CD4-positive, alpha-beta memory T cell (primary cell): ENCODE measurements at places on chromosomes 6 and 20.
A peak's percentile ranks its signal among the peaks of the same experiment; 100 is the strongest.

- DNase-seq, result no peak
These were observed 5.6 kb downstream of the RPP21 start for GRCh38 chr6:30350524-30350923.

DNA sequence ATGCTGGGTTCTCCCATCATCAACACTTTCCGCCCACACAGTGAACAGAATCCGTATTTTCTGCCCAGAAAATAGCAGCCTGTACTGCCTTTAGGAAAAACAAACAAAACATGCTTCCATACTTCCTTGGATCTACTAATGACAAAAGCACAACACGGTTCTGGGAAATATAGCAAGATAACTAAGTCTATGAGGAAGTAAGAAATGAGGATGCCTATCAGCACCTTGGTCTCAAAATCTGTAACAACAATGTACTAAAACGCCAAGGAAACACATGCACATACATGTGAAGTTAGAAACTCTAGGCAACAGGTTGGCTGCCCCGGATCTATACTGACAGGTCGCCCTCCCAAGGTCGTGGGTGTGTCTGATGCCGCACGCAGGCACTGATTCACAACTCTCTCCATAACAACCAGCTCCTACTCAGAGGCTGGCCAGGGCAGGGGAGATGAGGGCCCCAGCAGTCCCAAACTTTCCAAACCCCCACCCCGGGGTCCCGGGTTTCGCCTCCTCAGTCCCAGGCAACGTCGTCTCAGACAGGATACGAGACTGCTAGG is 710 bp downstream of the BTBD9 start:
- peak; percentile 86 for DNase-seq

GRCh38 chr6:35589904-35590303 is 77.2 kb upstream of the TULP1 start:
- DNase-seq, result no peak

DNA sequence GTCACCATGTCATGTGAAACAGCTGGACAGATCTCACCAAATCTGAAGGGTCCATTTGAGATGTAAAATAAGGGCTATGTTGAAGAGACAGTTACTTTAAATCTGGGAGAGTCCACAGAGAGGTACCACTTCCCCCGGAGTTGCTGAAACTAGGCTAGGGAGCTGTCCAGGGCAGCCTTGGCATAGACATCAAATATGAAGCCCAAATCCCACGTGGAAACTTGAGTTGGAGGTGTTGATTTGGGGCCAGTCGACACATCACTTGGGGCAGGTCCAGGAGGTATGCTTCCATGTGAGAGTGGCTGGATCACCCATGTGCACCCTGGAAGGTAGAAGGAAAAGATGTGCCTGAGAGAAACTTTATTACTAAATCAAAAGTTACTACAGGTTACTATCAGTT is 12.0 kb upstream of the SERPINB9 start:
- DNase-seq, result no peak

- no peak for DNase-seq
These were observed 67.0 kb downstream of the TMEM200A start for GRCh38 chr6:130432838-130433237.

DNA sequence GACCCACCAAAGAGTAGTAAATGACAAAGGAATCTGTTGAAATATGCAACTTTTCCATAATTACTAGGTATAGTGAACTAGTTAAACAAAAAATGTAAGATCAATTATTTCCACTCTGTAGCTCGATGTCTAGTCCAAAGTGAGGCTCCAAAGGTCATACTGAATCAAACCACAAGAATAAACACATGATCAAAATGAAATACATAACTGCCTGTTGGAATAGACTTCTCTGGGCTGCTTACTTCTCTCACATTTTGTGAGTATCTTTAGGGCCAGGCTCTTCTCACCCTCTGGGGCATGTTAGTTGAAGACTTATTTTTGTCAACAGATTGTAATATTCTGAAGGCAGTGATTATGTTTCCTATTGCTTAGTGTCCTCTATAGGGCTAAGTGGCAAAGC is 103.7 kb upstream of the TMEM170B start:
- no peak for DNase-seq

DNA sequence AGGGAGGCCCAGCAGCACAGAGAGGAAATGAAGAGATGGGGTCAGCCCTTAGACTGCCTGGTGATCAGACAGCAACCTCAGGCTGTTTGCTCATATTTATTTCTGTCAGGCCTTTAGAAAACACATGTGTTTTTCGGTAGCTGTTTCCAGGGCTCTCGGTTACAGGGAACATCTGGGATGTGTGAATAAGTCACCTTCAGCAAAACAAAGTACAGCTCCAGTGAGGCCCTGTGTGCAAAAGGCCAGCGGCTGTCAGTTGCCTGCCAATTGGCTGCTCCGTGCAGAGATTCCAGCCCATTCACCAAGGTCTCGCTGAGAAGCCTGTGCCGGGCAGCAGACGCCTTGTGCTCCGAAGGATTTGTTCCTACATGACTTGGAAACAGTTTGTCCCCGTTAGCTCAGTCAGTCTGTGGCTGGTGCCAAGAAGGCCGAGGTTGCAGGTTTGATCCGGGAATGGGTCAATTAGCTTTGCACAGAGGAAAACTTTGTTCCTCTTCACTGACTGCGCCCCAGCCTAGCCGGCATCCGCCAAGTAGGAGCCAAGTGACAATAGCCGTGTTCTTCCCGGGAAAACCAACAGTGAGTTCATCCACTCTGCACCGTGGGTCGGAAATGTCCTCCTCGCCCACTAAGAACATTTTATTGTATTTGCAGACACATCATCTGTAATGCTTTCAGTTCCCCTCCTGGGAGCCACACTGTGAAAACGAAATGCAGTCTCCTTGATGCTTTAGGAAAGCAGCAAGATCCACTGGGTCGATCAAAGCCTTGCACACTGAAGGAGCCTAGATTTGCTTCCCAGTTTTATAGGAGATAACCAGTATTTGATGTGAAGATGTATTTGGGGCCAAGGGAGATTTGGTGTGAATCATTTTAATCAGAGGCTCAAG is 315.4 kb upstream of the CDYL start:
- DNase-seq, result no peak

GRCh38 chr6:26554447-26554696 is 16.2 kb downstream of the HMGN4 start:
- no peak for DNase-seq

DNA sequence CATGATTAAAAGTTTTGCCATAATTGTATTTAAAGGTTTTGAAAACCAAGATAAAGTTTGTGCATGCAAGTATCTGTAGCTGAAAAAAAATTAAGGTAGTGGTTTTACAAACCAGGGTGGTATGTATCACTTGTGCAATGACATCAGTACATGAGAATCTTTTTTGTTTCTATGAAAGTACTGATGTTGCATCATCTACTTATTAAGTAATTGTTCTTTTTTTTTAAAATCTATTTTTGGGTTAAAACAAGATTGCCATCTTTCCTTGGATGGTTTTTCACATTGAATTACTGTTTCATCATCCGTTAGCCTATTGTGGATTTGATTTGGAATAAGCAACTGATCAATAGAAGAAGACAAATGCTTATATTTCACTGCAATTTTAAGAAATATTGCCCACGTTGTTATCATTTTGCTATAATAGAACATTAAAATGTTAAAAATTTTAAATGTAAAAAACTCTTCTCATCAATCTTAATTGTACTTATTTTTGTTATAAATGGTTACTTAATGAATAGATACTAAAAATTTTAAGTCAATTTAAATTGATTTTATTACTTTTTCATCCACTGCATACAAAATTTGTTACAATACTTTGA is 39.8 kb upstream of the TAGAP start:
- no peak for DNase-seq

DNA sequence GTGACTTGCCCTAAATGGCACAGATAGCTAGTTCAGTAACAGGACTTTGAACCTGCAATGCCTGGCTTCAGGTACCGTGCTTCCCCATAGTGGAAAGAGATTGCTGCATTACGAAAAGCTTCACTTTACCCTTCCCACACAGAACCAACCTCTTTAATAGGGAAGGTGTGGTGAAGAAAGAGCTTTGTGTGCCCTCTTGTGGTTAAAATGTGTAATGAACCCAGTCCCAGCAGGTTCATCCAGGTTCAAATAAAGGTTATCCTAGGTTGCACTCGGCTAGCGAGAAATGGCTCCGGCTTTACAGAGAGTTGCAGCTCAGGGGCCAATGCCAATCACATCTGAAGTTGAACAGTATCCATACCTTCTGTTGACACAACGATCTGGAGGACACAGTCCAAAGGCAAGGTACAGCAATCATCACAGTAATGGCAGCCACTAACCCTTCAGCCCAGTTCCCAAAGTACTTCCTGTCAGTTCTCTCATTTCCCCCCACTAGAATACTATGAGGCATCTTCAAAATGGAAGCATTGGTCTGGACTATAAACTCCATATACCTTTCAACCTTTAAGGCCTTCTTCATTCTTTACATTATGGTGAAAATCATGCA is 3.0 kb downstream of the DEFB115 start:
- no peak for DNase-seq

DNA sequence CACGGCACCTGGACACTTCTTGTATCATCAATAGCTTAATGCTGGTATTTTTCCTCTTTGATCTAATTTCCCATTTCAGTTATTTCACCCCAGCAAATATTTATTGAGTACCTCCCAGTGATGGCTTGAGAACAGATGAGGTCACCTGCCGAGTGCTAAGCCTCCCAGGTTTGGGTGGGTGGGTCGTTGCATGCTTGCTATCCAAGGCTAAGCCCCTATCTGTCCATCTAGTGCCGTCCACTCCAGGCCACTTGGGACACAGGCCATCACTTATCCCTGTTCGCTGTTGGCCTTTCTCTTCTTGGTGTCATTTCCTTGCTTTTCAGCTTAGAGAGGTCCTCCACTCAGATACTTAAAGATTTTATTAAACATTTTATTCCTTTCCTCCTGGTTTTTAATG is 10.8 kb upstream of the NNAT start:
- DNase-seq, result no peak

GRCh38 chr6:1524040-1524480 is 85.7 kb upstream of the FOXC1 start:
- DNase-seq, result peak; percentile 83

DNA sequence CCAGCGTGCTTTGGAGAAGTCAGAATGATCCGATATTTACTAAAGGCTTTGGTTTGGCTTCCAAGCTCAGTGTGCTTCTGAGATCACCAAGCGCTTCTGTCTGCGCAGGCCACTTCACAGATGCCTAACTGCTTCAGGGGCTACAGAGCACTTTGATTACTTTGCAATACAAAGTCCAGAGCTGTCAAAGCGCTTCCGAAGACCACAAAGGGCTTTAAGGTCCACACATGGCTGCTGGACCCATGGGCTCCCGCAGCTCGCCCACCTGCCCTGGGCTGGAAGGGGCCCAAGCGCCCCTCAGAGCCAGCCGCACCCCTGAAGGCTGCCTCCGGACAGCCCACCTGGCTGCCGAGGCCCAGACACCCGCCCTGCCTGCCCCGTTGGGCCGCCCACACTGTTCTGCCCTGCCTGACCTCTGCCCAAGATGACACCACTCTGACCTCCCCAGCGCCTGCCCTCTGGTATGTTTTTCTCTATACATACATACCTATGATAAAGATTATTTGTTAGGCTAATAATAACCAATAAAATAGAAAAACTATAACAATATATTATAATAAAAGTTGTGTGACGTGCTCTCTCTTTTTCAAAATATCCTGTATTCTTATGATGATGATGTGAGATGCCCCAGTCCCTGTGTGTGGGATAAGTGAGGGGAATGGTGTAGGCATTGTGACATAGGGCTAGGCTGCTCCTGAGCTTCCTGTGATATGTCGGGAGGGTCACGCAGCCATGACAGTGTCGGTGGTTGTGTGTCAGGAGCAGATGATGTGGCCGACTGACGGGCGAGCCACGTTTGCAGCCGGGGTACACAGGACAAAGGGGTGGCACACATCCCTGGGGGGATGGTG is 22.6 kb downstream of the DYNLT1 start:
- no peak for DNase-seq

- no peak for DNase-seq
These were observed 48.0 kb upstream of the PTPN1 start for GRCh38 chr20:50462093-50462690.
